Activated CD8-positive, alpha-beta T cell treated with anti-CD3 and anti-CD28 coated beads, Interleukin-2, amount 10 ng/mL, durations not matched to agents 7 days and 5 days (primary cell): ENCODE measurements at places on chromosomes 12 and 14. TPM values are rescaled to one million over a fixed set of nuclear protein-coding genes. Genes with fewer than 3 reads are reported as not detected.

NID2 gene
- total RNA-seq, result 0.29 TPM

DNA sequence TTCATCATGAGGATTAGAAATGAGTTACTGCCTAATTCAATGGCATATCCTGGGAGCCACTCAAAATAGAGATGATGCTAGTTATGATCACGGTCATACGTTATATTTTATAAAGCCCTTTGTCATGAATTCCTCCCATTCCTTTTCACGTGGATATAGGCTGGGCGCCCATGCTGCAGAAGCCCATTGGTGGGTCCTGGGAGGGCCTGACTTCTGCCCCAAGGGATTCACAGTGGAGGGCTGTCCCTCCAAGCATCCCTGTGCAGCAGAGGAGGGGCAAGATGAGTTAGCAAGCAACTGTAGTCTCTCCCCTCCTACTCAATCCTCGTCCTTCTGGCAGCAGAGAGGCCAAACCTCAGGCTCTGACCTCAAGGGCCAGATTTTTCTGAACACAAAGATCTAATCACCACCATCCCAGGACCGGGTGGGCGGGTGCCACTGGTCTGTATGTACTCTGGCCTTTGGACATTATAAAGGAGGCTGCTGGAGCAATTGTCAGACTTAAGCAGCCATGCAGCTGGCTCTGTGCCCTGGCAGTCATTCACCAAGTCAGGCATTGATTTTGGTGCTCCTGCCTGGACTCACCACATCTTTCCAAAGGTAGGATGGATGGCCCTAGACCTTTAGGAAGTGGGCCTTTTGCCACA, 8.6 kb downstream of the GLTP start:
- DNase-seq, result no peak

DNA sequence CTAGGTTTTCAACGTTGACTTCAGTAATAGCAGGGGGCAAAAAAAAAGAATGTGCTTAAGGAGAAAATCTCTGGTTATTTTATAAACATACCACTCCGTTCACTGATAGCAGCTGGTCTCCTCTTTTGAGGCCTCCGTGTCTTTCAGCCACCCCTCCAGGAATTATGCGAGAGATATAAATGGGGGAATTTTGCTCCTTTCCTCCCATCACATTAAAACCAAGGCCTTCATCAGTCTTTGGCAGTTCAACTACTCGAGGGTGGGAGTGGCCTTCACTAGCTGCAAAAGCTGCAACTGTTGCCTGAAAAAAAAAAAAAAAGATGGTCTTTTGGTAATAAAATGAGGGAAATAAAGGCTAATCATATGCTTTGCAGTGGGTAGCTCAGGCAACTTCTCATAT, 92.1 kb downstream of the LIN7A start:
- DNase-seq, result no peak

- no peak for DNase-seq
Measured at GRCh38 chr14:92990456-92991430, 67.8 kb downstream of the CHGA start.
